ENCODE measurements at places on chromosomes 4 and X.

- no peak overlapping the region for H3K27ac ChIP-seq
- H3K36me3 ChIP-seq: no peaks in the 10 kb centered on the region
- H3K4me1 ChIP-seq: no peaks in the 10 kb centered on the region
- no peak for DNase-seq
- H3K27me3 ChIP-seq: peaks cover 30% of the 10 kb centered on the region
Measured at GRCh38 chr4:186020793-186021407, 48.1 kb upstream of the TLR3 start.

GRCh38 chrX:6748595-6748994 is 213.7 kb upstream of the VCX3A start:
- no peaks in the 10 kb centered on the region for H3K36me3 ChIP-seq
- no peak overlapping the region for H3K4me3 ChIP-seq
- no peaks in the 10 kb centered on the region for H3K27me3 ChIP-seq
- no peaks in the 10 kb centered on the region for H3K4me1 ChIP-seq

DNA sequence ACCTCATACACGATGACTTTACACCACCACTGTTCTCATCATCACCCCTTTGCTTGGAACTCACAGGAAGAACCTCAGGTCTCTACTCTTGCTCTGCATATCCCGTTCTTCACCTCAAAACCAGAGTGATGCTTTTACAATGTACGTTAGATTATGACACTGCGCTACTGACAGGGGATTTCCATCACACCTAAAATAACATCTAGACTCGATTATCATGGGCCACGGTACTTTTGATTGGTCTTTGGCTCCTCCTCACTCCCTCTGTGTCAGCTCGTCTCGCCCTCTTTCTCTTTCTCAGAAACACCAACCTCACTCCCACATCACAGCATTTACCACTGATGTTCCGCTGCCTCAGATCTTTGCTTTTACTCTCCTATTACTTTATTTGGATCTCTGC is 172.4 kb downstream of the TLL1 start:
- H3K27ac ChIP-seq: no peak overlapping the region
- H3K36me3 ChIP-seq: no peaks in the 10 kb centered on the region
- DNase-seq: no peak
- H3K4me1 ChIP-seq: no peaks in the 10 kb centered on the region

- no peaks in the 10 kb centered on the region for H3K36me3 ChIP-seq
- H3K27me3 ChIP-seq: no peaks in the 10 kb centered on the region
- DNase-seq: no peak
- H3K4me1 ChIP-seq: peaks cover 15% of the 10 kb centered on the region
- peak overlapping the region; percentile 10 for H3K4me3 ChIP-seq
Measured at GRCh38 chr4:4492161-4492847, 49.5 kb downstream of the STX18 start.

DNA sequence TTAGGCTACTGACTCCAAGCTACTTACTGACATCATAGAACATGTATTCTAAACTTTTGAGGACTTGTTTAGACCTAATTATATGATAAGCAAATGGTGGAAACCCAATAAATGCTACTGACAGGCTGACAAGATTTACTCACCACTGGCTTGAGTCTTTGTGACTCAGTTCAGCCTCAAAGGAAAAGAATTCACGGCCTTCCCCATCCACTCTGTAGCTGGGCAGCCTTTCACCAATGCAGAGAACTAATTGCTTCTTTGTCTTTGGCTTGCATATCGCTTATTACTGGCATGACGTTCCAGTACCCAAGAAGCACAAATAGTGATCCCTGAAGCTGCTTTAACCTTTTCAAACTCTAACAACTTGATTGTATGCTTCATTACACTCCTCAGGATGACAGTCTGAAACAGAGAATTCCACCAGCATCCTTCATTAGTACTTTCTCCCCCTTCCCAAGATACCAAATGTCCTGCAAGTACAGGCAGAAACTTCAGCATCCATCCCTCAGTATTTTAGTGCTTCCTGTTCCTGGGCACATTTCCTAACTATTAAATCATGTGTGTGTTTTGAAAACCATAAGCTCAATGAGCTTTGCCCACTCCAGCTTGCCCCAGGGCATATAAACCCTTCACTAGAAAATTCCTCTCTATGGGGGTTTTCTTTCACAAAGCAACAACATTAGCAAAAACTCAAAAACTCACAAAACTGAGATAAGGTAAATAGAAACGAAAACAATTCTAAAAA is 298.1 kb upstream of the SLC7A11 start:
- no peaks in the 10 kb centered on the region for H3K27me3 ChIP-seq
- no peaks in the 10 kb centered on the region for H3K36me3 ChIP-seq
- no peaks in the 10 kb centered on the region for H3K4me1 ChIP-seq
- no peak for DNase-seq

DNA sequence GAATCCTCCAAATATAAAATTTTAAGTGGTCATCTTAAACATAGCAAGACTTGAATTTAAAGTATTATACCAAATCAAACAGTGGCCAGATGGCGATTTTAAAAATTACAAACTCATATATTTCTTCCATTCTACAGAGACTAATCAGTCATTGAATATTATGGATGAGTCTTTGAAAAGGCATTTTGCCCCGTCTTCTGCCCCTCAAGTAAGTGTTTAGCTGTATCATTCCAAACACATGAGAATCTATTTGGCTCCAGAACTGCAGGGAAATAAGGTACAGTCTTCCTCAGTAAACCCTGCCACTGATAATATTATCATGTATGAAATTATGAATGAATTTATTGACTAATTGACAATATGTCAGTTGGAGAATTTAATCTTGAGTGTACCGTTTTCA is 191.0 kb downstream of the SLC7A11 start:
- H3K4me1 ChIP-seq: no peaks in the 10 kb centered on the region
- H3K27ac ChIP-seq: no peak overlapping the region
- no peaks in the 10 kb centered on the region for H3K36me3 ChIP-seq

- H3K27ac ChIP-seq: no peak overlapping the region
- DNase-seq: no peak
- no peaks in the 10 kb centered on the region for H3K36me3 ChIP-seq
- H3K4me3 ChIP-seq: no peak overlapping the region
- no peaks in the 10 kb centered on the region for H3K27me3 ChIP-seq
Measured at GRCh38 chrX:124414281-124414680, 67.9 kb downstream of the SH2D1A start.
